LHCN-M2 (cell line): ENCODE measurements at places on chromosomes 3 and 15. TPM values are rescaled to one million over a fixed set of nuclear protein-coding genes. Genes with fewer than 3 reads are reported as not detected.

The FOXL2 gene
- total RNA-seq: 6.3 and 7.4 TPM in 2 replicates

DNA sequence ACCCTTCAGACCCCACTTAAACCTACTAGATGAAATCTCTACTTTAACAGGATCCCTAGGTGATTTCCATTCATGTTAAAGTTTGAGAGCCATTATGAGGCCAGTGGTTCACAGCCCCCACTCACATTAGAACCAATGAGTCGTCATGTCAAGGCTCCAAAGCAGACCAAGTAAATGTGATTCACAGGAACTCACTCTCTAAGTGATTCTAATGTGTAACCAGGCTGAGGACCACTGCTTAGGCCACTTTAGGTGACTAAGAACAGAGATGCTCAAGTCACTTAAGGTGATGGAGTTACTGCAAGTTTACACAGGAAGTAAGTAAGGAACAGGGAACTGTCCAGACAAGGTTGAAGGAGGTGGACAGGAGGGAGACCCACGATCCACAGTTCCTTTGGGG lies 7.7 kb downstream of the GALNT15 start:
- no peak for DNase-seq

GRCh38 chr3:34957677-34958076 lies 681.6 kb upstream of the ARPP21 start:
- peak; percentile 98 for DNase-seq

DNA sequence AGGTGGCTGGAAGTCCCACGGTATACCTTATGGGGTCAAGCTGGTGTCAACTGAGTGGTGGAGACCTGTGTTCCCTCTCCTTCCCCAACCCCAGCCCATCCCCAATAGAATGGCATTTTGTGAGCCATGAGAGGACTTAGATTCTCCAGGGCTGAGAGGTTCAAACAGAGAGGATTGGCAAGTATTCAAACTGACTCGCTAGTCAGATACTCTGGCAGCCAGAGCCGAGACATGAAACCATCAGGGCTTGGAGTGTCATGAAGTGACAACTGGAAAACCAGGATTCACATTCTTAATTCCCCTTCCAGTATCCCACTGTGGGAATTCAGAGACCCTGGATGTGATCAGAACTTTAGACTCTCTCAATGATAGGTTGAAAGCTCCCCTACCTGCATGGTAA lies 159.4 kb upstream of the SNTN start:
- no peak for DNase-seq

The LRRC34 gene
- 5.4 TPM in 2 replicates for total RNA-seq

The ISLR gene
- total RNA-seq: 0.13 and 0.34 TPM in 2 replicates

DNA sequence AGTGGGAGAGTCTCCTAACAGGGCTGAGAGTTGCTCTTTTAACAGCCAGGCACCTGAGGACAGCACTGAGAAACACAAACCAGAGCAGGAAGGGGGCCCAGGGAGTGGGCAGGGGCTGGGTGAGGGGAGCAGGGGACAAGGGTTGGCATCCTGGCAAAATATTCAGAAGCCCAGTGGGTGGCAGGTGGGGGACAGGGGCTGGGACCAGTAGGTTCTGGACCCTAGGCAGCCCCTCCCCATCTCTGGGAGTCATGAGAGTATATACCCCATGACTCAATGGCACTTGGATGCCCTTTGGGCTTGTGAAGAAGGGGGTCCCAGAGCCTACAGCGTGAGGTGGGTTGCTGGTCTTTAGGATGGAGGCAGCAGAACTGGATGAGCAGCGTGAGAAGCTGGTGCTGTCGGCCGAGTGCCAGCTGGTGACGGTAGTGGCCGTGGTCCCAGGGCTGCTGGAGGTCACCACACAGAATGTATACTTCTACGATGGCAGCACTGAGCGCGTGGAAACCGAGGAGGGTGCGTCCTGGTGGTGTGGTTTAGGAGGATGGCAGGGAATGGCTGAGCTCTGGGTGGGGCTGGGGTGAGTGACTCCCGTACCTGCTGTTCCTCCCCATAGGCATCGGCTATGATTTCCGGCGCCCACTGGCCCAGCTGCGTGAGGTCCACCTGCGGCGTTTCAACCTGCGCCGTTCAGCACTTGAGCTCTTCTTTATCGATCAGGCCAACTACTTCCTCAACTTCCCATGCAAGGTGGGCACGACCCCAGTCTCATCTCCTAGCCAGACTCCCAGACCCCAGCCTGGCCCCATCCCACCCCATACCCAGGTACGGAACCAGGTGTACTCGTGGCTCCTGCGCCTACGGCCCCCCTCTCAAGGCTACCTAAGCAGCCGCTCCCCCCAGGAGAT lies 24.2 kb downstream of the NBEAL2 start:
- no peak for DNase-seq

- DNase-seq: no peak
Observed at GRCh38 chr15:81332326-81332725, 8.4 kb upstream of the STARD5 start.

DNA sequence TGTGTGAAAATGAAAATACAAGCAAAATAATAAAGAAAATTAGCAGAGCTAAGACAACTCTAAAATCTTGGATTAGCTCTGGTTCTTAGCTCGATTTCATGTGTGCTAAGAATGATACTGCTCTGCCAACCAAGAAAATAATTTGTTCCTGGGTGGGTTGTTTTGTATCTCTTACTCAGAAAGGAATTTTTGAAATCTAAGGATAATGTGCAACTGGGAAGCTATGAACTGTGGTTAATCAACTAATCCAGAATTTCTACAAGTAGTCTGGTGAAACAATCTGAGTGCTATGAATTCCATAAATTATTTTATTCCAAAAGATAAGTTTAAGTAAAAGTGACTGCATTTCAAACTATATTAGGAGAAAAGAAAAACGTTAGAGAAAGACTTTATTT lies 92.0 kb downstream of the TFDP2 start:
- DNase-seq: peak; percentile 27

DNA sequence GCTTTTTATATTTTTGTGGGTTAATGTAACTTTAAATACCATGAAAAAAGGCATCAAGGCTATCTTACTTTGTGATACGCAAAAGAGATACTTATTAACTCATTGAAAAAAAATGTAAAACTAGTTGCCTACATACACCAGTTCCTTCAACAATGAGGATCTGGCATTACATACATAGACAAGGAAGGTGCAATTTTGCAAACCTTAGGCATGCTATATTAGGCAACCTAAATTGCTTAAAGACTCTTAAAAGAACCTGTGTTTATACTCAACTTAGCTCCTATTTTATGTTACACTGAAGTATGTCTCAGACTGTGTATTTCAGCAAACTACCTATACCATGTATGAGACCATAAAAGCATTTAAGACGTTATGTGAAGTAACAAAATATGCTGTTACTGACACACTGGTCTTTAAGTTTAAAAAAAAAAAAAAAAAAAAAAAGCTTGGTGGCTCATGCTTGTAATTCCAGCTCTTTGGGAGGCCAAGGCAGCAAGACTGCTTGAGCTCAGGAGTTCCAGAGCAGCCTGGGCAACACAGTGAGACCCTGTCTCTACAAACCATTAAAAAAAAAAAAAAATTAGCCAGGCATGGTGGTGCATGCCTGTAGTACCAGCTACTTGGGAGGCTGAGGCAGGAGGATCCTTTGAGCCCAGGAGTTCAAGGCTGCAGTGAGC lies 9.1 kb downstream of the TASOR start:
- no peak for DNase-seq

DNA sequence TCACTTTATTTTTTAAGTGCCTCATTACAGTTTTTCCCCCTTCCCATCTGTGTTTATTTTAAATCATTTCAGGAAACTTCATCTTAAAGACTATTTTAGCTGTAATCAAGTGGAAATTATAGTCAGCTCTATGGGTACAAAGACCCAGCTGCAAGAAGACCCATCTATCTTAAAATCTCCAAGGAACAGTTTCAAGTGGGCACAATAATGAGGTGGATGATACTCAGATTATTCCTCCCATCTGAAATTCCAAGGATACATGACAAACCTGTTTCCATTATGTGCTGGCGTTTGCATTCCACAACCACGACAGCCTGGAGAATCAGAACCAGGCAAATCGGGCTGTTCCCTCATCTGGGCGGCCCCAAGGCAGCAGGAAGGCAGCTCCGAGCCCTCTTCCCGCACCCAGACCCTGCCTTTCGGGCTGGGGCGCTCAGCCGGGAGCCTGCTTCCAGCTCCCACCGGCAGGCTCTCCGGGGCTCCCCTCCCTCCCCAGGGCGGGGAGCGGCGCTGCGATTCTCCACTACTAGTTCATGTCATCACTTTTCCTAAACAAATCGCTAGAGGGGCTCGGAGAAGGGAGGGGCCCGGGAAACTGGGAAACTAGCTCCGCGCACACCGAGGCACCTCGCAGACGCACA lies at the start of gene MGLL:
MGLL (minus strand) TSS at position 475 of the 641 bp plus-strand sequence; CDS start at position 278, 197 bp downstream.
- DNase-seq: peak; percentile 59
